Uterus (tissue), 4 donors: ENCODE measurements at places on chromosomes 6 and 20. TPM values are rescaled to one million over a fixed set of nuclear protein-coding genes. Genes with fewer than 3 reads are reported as not detected.

The POPDC3 gene
- total RNA-seq = not detected

The BPIFB4 gene
- not detected for total RNA-seq

The KIZ gene
- total RNA-seq = 23.2 TPM

The FRK gene
- total RNA-seq = 2.2 TPM

The CLDN20 gene
- not detected for total RNA-seq

The LY6G5C gene
- total RNA-seq = 1.0 TPM

- H3K27ac ChIP-seq = no peak overlapping the region
- H3K27me3 ChIP-seq = no peaks in the 10 kb centered on the region
Observed at GRCh38 chr20:41300886-41301285, 16.6 kb downstream of the ZHX3 start.

DNA sequence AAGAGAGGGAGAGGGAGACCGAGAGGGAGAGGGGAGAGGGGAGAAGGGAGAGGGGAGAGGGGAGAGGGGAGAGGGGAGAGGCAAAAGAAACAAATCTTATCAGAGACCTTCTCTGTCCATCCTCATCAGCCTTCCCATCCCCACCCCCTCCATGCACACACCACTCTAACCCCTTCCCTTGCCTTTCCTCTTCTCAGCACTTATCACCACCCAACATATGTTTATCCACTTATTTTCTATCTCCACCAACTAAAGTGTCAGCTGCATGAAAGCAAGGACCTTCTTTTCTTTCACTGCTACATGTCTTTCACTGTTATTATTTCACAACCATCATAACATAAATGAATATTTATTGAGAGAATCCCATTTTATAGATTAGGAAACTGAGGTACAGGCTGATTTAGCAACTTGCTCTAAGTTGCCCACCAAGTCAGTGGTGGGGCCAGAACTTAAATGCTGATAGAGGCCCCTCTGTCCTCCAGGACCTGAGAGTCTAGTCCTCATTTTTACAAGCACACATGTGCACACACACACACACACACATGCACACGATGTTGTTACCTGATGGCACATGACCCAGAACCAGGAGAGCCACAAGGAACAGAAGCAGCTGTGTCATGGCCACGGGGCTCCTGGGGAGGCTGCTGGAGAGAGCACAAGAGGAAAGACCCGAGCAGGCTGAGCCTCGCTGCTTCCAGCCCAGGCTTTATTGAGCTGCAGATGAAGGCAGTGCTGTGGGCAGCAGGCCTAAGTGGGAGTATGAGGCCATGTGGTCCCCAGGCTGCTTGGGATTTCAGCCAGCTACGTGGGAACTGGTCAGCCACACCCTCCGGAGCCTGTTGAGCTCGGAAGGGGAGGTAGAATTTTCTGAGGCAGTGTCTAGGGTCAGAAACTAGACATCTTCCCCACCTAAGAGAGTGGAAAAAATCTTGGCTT is 2.3 kb downstream of the DEFB124 start:
- peak overlapping the region; percentile 1 for H3K27ac ChIP-seq
- DNase-seq = no peak
- H3K27me3 ChIP-seq = no peaks in the 10 kb centered on the region
- H3K4me3 ChIP-seq = no peak overlapping the region

DNA sequence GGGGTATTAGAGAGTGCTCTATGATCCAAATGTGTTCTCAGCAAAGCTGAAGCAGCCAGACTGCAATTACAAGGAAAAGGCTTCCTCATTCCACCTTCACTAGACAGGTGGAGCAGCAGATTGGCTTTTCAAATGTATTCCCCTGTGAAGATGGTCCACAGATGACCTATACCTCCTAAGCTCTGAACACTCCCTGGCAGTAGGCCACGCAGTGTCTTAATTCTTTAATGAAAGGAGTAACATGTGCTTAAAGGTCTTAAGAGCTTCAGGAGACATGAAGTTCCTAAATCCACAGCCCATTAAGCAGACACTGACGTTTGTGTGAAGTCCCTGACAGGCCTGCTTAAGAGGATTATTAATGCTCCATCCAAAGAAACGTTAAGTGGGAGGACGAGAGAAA is 138.9 kb upstream of the NUP153 start:
- H3K36me3 ChIP-seq = no peaks in the 10 kb centered on the region
- H3K27me3 ChIP-seq = no peaks in the 10 kb centered on the region
- DNase-seq = peak; percentile 38
- H3K4me1 ChIP-seq = no peaks in the 10 kb centered on the region

DNA sequence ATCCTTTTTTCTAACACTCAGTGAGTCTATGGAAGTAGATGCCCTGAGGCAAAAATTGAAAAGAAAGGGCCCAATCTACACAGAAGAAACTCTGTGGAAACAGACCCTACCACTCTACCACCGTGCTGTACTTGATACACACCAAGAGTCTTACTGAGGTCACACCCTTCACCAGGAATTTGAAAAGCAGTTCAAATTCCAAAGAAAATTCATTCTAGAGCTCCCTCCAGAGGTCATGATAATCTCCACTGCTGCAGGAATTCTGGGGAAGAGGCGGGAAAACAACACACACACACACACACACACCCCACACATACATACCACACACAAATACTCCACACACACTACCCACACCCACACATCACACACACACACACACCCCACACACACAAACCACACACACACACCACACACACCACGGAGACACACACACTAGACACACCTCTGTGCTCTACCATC is 336.8 kb downstream of the HDGFL1 start:
- H3K36me3 ChIP-seq = no peaks in the 10 kb centered on the region
- no peak overlapping the region for H3K4me3 ChIP-seq
- no peak overlapping the region for H3K27ac ChIP-seq
- H3K4me1 ChIP-seq = no peaks in the 10 kb centered on the region
- H3K27me3 ChIP-seq = no peaks in the 10 kb centered on the region

DNA sequence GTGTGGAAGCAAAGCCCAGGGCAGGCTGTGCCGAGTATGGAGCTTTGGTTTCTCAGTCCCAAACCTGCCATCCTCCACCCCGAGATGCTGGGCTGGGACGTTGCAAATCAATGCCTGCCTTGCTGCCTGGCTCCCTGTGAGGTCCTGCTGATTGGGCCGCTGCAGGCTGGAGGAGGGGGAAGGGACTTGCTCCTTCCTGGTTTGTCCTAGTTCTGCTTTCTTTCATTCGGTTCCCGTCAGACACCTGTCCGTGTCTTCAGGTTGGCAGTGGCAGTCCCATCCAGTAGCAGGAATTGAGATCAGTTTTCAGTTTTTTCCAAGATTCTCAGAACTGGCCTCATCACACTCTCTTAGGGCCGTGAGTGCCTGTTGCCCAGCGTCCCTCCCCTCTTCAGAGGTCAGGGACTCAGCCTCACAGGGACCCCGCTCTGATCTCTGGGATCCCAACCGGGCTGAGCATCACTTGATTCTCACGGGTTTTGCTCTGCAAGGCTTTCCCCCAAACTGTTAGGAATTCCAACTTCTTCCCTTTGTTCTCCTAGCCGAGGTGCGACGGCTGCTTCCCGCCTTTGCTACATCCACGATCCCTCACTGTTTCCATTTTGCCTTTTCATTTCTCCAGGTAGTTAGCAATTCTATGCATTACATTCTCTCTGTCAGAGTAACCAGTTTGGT is 24.2 kb upstream of the TAGAP start:
- H3K27ac ChIP-seq = peak overlapping the region; percentile 65
- no peaks in the 10 kb centered on the region for H3K27me3 ChIP-seq
- DNase-seq = no peak
- no peaks in the 10 kb centered on the region for H3K4me1 ChIP-seq

DNA sequence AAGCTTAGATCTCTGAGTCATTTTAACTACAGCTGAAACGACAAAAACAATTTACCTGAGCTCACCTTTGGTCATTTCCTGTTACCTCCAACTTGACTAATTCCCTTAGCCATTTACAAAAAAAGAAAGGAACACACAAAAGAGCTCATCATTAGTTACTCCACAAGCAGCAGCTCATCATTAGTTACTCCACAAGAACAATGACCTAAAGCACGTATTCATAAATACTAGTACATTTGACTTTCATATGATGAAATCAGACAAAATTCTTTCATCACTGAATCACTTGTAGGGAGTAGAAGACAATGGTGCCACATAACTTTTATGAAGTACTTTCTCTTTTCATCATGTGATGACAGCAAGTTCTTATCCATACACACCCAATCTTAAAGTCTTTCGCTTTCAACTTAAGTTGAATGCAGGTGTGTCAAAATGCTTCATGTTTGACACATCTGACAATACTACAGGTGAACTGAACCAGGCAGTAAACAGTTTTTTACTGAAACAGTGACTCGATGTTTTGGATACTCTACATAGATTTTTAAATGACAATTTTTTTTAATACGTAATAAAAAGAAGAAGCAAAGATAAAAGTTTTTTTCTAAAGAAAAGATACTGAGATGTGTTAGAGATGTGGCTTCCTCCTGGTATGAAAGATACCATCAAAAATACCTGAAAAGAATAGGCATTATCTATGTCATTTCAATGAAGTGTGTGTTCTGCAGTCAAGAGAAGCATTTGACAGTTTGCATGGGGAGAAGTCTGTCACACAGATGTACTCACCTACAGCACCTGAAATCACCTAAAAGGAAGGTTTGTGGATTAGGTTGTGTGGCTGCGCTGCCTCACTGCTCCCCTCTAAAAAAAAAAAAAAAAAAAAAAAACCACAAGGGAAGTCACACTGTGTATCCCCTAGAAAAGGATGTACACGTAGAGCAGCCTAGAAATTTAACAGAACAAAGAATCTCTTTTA is 109.1 kb downstream of the PRDM1 start:
- no peaks in the 10 kb centered on the region for H3K4me1 ChIP-seq
- H3K27me3 ChIP-seq = no peaks in the 10 kb centered on the region
- no peak for DNase-seq
- no peak overlapping the region for H3K27ac ChIP-seq

- no peaks in the 10 kb centered on the region for H3K4me1 ChIP-seq
- no peaks in the 10 kb centered on the region for H3K27me3 ChIP-seq
- H3K36me3 ChIP-seq = no peaks in the 10 kb centered on the region
Observed at GRCh38 chr6:116485559-116486184, 24.5 kb downstream of the CALHM6 start.

- H3K27ac ChIP-seq = no peak overlapping the region
- peak overlapping the region; percentile 13 for H3K4me3 ChIP-seq
- H3K27me3 ChIP-seq = no peaks in the 10 kb centered on the region
- H3K4me1 ChIP-seq = no peaks in the 10 kb centered on the region
Observed at GRCh38 chr6:122322824-122323223, 76.6 kb upstream of the HSF2 start.

- H3K4me1 ChIP-seq = no peaks in the 10 kb centered on the region
- H3K4me3 ChIP-seq = no peak overlapping the region
- no peaks in the 10 kb centered on the region for H3K27me3 ChIP-seq
Observed at GRCh38 chr20:8226106-8226505, 94.0 kb downstream of the PLCB1 start.

GRCh38 chr6:169075211-169075914 is 178.3 kb downstream of the THBS2 start:
- peak overlapping the region; percentile 80 for H3K27ac ChIP-seq
- H3K4me1 ChIP-seq = peaks cover 15% of the 10 kb centered on the region
- peak; percentile 90 for DNase-seq
- H3K4me3 ChIP-seq = no peak overlapping the region
- no peaks in the 10 kb centered on the region for H3K27me3 ChIP-seq

GRCh38 chr20:33521461-33521860 is 31.6 kb downstream of the CBFA2T2 start:
- no peak overlapping the region for H3K4me3 ChIP-seq
- no peak overlapping the region for H3K27ac ChIP-seq
- H3K36me3 ChIP-seq = no peaks in the 10 kb centered on the region
- no peak for DNase-seq

DNA sequence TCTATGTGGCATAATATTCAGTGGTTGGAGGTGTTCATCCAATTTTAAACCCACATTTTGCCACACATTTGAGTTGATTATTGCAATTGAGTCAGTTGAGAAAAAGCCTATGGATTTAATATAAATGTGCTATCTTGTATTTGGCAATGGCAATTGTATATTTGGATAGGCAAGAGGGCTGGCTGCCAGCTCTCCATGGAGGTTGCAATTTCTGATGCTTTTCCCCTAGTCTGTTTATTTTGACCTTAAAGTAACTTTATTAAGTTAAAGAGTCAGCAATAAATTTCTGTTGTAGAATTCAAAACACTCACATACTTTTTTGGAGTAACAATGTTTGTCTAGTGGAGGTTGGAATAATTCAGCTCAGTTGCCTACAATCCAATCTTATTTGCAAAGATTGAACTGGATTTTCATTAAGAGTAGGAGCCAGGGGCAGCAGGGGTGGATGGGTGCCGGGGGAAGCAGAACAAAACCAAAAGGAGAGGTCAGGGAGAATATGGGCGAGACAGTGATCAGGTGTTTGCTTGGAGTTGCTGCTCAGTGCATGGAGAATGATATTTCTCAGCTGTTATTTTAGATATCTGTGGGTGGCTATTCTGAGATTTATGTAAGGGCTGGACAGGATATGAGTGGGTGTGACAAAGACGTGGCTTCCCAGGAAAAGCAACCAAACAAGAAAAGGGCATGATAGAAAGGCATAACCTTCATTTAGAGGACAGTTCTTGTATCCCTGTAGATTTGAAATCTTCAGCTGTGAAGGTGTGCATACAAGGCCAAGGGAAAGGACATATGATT is 163.0 kb downstream of the HDGFL1 start:
- no peak overlapping the region for H3K4me3 ChIP-seq
- H3K36me3 ChIP-seq = no peaks in the 10 kb centered on the region
- no peak for DNase-seq
- H3K27me3 ChIP-seq = no peaks in the 10 kb centered on the region

- no peaks in the 10 kb centered on the region for H3K27me3 ChIP-seq
- no peak overlapping the region for H3K27ac ChIP-seq
- no peaks in the 10 kb centered on the region for H3K4me1 ChIP-seq
- H3K36me3 ChIP-seq = no peaks in the 10 kb centered on the region
- no peak overlapping the region for H3K4me3 ChIP-seq
Observed at GRCh38 chr6:21457647-21458046, 135.9 kb upstream of the SOX4 start.

- H3K4me1 ChIP-seq = no peaks in the 10 kb centered on the region
- DNase-seq = no peak
- no peaks in the 10 kb centered on the region for H3K36me3 ChIP-seq
- H3K27ac ChIP-seq = no peak overlapping the region
- H3K4me3 ChIP-seq = no peak overlapping the region
- no peaks in the 10 kb centered on the region for H3K27me3 ChIP-seq
Observed at GRCh38 chr6:108728826-108729225, 119.4 kb upstream of the ARMC2 start.

DNA sequence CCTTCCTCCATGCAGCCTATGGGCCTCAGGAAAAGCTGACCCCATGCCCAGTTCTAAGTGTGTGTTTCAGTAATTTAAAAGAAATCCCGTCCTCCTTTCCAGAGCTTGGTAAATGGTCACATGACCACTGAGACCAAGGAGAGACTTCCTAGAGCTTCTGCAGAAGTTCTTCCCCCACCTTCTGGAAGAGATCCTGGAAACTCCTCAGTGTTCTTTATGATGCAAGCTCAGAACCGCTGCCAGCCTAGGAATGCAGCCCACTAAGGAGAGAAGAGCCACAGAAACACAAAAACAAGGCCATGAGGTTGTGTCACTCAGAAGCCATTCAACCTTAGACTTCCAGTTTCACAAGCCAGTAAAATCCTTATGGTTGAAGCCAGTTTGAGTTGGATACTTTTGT is 348.4 kb downstream of the TPBG start:
- H3K4me1 ChIP-seq = no peaks in the 10 kb centered on the region
- H3K36me3 ChIP-seq = no peaks in the 10 kb centered on the region
- no peak overlapping the region for H3K4me3 ChIP-seq
- DNase-seq = no peak
- no peak overlapping the region for H3K27ac ChIP-seq
